Ovary (tissue), 10 donors: ENCODE measurements at places on chromosomes 11 and 22. TPM values are rescaled to one million over a fixed set of nuclear protein-coding genes. Genes with fewer than 3 reads are reported as not detected.

DNA sequence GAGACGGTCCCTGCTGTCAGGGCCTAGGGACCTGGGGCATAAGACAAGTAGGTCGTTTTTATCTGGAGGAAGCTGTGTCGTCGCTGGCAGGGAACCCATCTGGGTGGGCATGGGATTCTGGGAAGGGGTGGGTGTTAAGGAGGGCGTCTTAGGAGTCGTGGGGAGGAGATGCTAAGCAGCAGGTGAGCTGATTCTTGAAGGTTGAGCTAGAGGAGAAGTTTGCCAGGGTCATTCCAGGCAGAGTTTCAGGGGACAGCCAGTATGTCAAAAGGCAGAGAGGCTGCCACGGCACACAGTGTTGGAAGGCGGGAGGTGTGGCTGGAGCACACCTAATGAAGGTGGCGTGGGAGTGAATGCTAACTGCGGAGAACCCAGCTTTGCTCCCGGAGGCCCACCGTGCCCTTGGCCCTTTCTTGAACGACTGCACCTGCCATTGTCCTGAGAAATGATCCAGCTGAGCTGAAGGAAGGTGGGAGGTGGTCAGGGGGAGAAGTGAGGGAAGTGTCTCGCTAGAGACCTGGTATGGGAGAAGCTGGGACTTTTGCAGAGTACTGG lies 1.3 kb downstream of the FAM118A start:
- no peak for DNase-seq
- peaks cover 5% of the 10 kb centered on the region for H3K4me1 ChIP-seq
- H3K27me3 ChIP-seq, result no peaks in the 10 kb centered on the region
- no peaks in the 10 kb centered on the region for H3K36me3 ChIP-seq

DNA sequence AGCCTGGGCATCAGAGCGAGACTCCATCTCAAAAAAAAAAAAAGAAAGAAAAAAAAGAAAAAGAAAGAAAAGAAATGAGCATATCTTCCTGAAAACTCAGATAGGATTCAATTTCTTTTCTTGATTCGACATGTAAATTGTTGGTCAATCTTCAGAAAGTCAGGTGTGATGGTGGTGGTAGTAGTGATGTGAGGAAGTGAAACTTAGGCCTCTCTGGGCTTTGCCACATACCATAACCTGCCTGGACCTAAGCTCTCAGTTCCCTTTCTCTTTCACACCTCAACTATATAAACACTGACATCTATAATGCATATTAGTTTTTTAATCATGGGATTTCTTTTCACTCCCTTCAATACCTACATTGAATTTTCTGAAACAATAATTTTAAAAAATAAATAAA lies 98.0 kb upstream of the TBCEL start:
- no peak for DNase-seq
- H3K4me1 ChIP-seq, result peaks cover under 1% of the 10 kb centered on the region

- H3K4me3 ChIP-seq, result no peak overlapping the region
- H3K27ac ChIP-seq, result no peak overlapping the region
- H3K4me1 ChIP-seq, result no peaks in the 10 kb centered on the region
- no peak for DNase-seq
- no peaks in the 10 kb centered on the region for H3K36me3 ChIP-seq
- H3K27me3 ChIP-seq, result no peaks in the 10 kb centered on the region
Observed at GRCh38 chr11:21602699-21603098, 590.2 kb upstream of the ANO5 start.

- no peaks in the 10 kb centered on the region for H3K27me3 ChIP-seq
- H3K27ac ChIP-seq, result no peak overlapping the region
- no peak for DNase-seq
- no peaks in the 10 kb centered on the region for H3K36me3 ChIP-seq
- H3K4me1 ChIP-seq, result no peaks in the 10 kb centered on the region
Observed at GRCh38 chr11:111189466-111189865, 56.1 kb upstream of the POU2AF2 start.

DNA sequence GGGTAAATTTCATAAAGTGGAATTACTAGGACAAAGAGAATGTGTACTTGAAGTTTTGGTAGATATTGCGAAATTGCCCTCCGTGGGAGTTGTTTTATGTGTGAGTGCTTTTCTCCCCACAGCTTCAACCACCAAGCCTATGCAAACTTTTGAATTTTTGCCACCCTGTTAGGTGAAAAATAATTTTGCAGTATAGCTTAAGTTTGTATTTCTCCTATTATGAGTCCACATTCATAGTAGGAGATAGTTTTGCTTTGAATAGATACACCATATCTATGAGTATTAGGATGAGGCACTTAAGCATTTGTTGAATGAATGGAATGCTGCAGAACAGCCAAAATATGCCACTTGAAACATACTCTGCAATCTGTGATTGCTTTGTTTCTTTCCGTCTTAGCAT lies 43.6 kb downstream of the UVRAG start:
- no peak overlapping the region for H3K27ac ChIP-seq
- no peaks in the 10 kb centered on the region for H3K36me3 ChIP-seq
- no peaks in the 10 kb centered on the region for H3K4me1 ChIP-seq
- no peak for DNase-seq

- no peaks in the 10 kb centered on the region for H3K27me3 ChIP-seq
- H3K36me3 ChIP-seq, result no peaks in the 10 kb centered on the region
- peaks cover 3% of the 10 kb centered on the region for H3K4me1 ChIP-seq
- DNase-seq, result no peak
Observed at GRCh38 chr22:25492841-25493734, 71.4 kb upstream of the GRK3 start.

GRCh38 chr22:23285236-23285635 lies 104.9 kb downstream of the BCR start:
- H3K27ac ChIP-seq, result no peak overlapping the region
- no peaks in the 10 kb centered on the region for H3K27me3 ChIP-seq
- no peak for DNase-seq
- H3K4me1 ChIP-seq, result peaks cover 1% of the 10 kb centered on the region

DNA sequence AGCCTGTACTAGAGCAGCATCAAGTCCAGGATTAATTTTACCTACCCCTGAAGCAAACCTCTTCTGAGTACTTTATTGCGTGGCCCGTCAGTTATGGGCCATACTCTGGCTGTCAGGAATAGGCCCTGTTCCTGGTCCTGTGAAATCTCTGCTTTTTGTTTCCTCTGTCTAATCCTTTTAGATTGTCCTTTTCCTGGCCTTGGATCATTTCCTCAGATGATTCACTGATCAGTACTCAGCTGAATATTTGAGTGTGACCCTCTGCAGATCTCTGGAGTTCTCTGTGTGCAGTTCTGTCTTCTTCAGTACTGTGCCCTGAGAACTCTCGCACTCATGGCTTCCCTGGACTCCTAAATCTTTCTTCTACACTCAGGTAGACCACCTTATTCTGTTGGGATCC lies 123.5 kb downstream of the UVRAG start:
- no peak overlapping the region for H3K4me3 ChIP-seq
- no peak for DNase-seq
- no peaks in the 10 kb centered on the region for H3K36me3 ChIP-seq
- no peaks in the 10 kb centered on the region for H3K4me1 ChIP-seq
- H3K27me3 ChIP-seq, result no peaks in the 10 kb centered on the region

- no peak for DNase-seq
- no peaks in the 10 kb centered on the region for H3K27me3 ChIP-seq
- no peak overlapping the region for H3K27ac ChIP-seq
- H3K4me1 ChIP-seq, result peaks cover 11% of the 10 kb centered on the region
Observed at GRCh38 chr22:23109441-23109978, 32.3 kb downstream of the RSPH14 start.

- H3K36me3 ChIP-seq, result no peaks in the 10 kb centered on the region
- peak; percentile 96 for DNase-seq
- no peaks in the 10 kb centered on the region for H3K27me3 ChIP-seq
- H3K4me1 ChIP-seq, result peaks cover 20% of the 10 kb centered on the region
Observed at GRCh38 chr11:117885777-117886176, 9.3 kb upstream of the FXYD6 start.

DNA sequence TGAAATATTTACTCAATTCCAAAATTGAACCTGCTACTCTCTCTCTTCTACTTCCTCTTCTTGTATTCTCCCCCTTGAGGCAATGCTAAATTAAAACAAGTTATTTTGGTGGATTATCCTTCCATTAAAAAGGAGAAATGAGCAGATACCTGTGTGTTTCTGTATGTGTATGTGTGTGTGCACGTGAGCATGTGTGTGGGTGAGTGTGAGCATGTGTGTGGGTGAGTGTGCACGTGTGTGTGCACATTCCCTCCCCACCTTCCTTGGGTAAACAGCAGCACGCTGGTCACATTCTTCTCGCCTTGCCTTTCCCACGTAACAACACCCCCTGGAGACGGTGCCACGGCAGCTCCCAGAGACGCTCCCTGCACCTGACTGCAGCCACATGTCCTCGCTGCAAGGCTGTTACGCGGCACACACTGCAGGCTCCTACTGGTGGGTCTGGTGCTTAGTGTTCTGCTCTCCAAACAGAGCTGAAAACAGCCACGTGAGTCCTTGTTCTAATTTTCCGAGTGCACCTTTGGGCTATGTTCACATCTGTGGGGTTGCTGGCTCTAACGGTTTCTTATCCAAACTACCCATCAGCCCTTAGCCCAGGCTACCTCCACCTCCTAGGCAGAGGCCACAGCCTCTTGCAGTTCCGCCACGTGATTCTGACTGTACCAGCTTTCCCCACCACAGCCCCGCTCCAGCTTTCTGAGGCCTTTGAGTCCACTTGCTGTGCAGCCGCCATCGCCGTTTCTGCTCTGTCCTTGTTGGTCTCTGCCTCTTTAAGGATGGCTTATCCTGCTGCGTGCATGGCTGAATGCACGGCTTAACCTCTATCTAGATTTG lies 123.4 kb downstream of the CTTN start:
- H3K27me3 ChIP-seq, result no peaks in the 10 kb centered on the region
- peak; percentile 2 for DNase-seq
- H3K4me3 ChIP-seq, result no peak overlapping the region
- H3K27ac ChIP-seq, result no peak overlapping the region

DNA sequence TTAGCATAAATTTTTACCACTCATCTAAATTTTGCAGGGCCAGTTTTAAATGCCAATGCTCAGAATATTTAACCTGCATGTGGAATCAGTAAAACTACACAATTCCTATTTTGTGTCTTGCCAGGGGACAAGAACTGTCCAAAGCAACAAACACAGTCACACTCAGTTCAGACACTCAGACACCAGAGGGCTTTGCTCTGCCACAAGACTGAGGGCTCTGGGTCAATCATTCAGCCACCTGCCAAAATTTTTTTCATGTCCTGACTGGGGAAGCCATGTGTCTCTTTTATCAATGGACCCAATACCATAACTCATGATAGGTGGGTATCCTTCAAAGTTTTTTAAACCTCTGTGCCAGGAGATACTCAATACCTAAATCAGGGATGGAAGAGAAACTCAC lies 304.0 kb upstream of the ANO3 start:
- H3K36me3 ChIP-seq, result no peaks in the 10 kb centered on the region
- no peak for DNase-seq
- no peaks in the 10 kb centered on the region for H3K27me3 ChIP-seq

DNA sequence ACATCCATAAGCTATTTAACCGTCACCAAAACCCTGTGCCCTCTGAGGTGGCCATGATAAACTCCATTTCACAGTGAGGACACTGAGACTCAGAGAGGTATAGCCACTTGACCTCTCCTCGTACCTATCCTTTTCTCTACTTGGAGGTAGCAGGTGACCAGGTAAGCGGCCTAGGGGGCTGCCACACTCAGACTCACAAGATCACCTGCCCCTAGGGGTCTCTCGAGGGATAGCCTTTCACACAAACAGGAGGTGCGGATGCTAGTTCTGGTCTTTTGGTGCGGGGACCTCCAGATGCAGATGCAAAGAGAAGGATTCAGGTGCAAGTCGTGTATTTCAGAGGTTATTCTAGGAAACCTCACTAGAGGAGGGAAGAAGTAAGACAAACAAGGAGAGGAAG lies 14.6 kb downstream of the MS4A18 start:
- no peaks in the 10 kb centered on the region for H3K4me1 ChIP-seq
- no peak overlapping the region for H3K4me3 ChIP-seq
- no peaks in the 10 kb centered on the region for H3K27me3 ChIP-seq
- no peak overlapping the region for H3K27ac ChIP-seq
- no peak for DNase-seq

DNA sequence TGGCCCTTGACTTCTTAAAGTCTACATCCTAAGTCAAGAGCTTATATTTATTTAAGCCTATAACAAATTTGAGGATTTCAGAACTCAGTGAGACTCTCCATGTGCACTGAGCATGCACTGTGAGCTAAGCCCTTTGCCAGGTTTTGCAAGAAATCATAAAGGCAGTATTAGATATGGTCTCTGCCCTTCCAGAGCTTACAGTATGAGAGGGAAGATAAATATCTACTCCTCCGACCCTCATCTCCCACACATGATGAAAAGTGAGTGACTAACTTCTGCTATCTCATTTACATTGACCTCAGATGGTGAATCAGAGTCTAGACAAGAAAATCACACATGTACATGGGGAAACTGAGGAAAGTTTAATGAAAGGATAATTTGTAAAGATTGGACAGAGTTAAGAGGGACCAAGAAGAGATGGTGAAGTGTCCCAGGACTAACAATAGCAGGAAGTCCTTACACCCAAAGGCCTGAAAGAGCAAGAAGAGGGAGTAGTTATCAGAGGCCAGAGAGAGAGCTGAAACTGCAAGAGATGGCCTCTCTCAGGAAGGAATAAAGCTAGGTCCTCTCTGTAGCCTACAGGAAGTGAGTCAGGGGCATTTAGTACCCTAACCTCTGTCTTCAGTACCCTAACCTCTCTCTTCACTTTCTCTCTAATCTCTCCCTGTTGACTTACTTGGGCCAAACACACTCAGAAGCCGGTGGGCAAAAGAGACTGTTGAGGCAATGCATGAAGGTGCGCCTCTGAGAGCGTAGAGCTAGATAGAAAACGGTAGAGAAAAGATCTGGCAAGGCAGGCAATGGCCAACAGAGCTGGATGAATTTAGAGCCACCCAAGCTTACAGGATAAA lies 23.0 kb upstream of the BLID start:
- no peaks in the 10 kb centered on the region for H3K36me3 ChIP-seq
- H3K4me1 ChIP-seq, result peaks cover 2% of the 10 kb centered on the region
- no peak for DNase-seq

- no peak overlapping the region for H3K27ac ChIP-seq
- no peaks in the 10 kb centered on the region for H3K36me3 ChIP-seq
- DNase-seq, result no peak
- no peaks in the 10 kb centered on the region for H3K4me1 ChIP-seq
- no peak overlapping the region for H3K4me3 ChIP-seq
Observed at GRCh38 chr11:117438371-117439000, 110.8 kb downstream of the CEP164 start.

- H3K27me3 ChIP-seq, result no peaks in the 10 kb centered on the region
- H3K4me3 ChIP-seq, result no peak overlapping the region
- no peak overlapping the region for H3K27ac ChIP-seq
- no peak for DNase-seq
- peaks cover 15% of the 10 kb centered on the region for H3K4me1 ChIP-seq
Observed at GRCh38 chr22:20439928-20440575, 2.4 kb upstream of the SCARF2 start.

- no peaks in the 10 kb centered on the region for H3K27me3 ChIP-seq
- H3K36me3 ChIP-seq, result no peaks in the 10 kb centered on the region
- H3K4me3 ChIP-seq, result no peak overlapping the region
Observed at GRCh38 chr22:48278620-48279460, 1516.4 kb downstream of the TBC1D22A start.

PRSS23 gene
- total RNA-seq, result 13.5 TPM

SLC1A2 gene
- 0.25 TPM for total RNA-seq

NCR3LG1 gene
- total RNA-seq, result 7.7 TPM

VSIG10L2 gene
- total RNA-seq, result 3.3 TPM

OR52B4 gene
- not detected for total RNA-seq

HSPB2 gene
- 8.1 TPM for total RNA-seq

OR6A2 gene
- total RNA-seq, result 0.20 TPM

GSTP1 gene
- total RNA-seq, result 1,321 TPM

CDHR5 gene
- 0.20 TPM for total RNA-seq

MIAT gene
- total RNA-seq, result 0.85 TPM

C22orf39 gene
- total RNA-seq, result 33.5 TPM

CHEK1 gene
- total RNA-seq, result 1.1 TPM

MIOX gene
- total RNA-seq, result 0.20 TPM
